HS-5 (cell line): ENCODE measurements at places on chromosomes 6 and 20.

DNA sequence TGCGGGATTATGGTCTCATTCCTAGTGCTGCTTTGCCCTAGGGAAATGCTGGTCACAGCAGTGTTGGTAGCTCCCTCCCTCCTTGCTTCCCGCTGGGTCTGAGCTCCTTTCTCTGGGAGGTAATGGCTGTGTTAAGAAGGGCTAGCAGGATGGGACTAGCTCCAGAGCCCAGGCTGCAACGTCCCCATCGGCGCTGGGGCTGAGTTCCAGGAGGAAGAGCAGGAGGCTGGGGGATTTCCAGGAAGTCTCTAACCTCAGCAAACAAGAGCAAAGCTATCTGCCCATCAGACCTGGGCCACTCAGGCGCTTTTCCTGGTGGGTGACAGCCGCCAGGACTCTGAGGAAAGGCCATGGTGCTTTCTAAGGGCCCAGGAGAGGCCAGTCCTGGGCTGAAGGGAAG is 174.2 kb downstream of the DLL1 start:
- DNase-seq: no peak

GRCh38 chr20:32141465-32141980 is 32.0 kb downstream of the TM9SF4 start:
- DNase-seq: no peak

DNA sequence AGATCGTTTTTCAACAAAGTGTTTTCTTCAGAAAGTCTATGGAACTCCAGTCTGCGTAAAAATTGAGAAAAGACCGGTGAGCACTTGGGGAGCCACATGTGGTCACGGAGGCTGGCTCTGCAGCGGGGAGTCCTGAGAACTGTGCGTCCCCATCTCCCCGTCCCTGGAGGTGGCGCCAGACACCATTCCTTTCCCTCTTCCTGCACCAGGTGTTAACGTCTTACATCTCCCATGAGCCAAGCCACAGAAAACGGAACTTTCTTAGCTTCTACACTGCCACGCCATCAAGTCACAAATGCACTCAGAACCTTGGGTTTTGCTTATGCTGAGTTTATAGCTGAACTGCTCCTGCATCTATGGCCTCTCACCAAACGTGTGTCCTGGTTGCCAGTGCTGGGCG is 62.6 kb downstream of the GINS1 start:
- no peak for DNase-seq

GRCh38 chr6:44059359-44060346 is 67.6 kb downstream of the MRPL14 start:
- DNase-seq: no peak

- DNase-seq: no peak
Measured at GRCh38 chr6:148423601-148424270, 81.1 kb downstream of the SASH1 start.

DNA sequence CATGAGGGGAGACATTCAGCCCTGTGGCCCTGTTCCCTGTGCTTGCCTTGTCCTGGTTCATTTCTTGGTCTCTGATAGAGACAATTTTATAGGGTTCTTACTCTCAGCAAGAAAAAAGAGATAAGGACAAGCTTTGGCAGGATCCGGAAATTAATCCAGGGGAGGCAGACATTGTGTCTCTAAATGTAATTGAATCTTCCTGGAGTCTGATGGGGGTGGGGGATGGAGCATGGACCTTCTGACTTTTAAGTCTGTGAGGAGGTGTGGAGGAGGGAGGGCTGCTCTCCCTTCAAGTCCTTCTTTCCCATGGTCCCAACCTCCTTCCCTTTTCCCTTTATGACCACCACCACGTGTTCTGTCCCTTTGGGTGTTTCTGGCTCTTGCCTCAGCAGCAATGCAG is 512.7 kb downstream of the DHX35 start:
- no peak for DNase-seq

- DNase-seq: no peak
Measured at GRCh38 chr20:36155991-36156390, 1.5 kb downstream of the EPB41L1 start.

DNA sequence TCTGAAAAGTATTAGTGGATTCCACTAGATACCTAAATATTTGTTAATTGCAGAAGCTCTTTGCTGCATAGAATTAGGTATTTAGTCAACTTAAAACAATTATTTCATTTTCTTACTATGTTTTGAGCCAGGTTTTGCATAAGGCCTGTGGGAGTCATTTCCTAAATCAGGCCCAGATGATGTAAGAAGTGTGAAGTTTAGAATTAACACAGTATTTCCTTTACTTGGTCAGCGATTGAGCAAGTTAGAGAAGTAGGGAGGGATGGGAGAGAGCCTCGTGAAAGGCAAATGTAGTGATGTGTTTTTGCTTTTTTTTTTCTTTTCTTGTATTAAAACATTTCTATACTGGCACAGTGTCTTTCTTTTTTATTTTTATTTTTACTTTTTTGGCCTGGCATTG is 711.1 kb downstream of the HDGFL1 start:
- DNase-seq: no peak

- DNase-seq: no peak
Measured at GRCh38 chr6:69542494-69542893, 254.3 kb downstream of the LMBRD1 start.
